ENCODE measurements at places on chromosomes 5 and 9.

DNA sequence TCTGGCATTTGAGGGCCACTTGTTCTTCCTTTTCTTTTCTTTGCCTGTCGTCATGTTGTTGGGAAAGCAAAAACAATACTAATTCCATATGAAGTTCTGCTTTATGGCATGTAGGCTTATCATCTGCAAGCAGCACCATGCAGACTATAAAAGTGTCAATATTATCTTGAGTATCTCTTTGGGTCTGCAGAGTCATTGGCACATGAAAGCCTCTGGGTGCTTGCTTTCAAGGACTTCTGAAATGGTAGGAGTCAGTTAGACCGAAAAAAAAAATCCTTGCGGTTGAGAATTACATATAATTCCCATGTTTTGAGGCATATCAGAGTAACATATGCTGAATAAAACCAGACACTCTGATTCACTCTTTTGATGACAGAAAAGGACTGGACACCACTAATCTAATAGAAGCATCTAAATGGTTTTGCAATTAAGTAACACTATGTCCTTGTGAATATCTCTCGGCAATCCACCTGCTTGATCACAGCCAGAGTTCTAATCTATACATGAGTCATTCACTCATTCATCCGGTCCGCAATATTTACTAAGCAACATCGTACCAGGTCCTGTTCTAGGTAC, 44.4 kb downstream of the GNAQ start:
- no peak for DNase-seq

GRCh38 chr5:143147383-143147782, 256.1 kb downstream of the NR3C1 start:
- no peak for DNase-seq

DNA sequence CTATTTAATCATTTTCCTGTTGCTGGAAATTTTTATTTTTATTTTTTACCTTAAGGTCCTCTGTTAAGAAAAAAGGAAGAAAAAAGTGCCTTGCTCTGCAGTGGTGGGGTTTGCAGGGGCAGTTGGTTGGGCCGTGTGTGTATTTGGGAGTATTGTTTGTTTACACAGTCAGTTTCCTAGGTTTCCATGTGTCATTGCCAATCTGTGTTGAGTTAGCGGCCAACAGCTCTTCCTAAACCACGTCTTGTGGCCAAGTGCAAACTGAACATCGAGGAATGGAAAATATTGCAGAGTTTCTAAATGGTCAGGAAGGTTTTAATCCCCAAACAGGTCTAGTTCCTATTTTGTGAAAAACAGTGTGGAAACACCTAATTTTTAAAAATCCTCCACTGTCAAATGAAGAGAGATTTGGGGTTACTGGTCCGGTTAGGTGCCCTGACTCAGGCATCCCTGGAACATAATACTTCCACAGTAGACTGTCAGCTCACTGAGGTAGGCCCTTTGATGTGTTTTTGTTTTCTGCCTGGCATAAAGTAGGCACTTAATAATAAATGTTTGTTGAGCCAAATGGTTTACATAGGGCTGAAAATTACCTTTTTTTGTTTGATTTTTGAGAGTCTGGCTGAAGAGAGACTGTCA, 37.0 kb downstream of the MAMDC2 start:
- DNase-seq: no peak

DNA sequence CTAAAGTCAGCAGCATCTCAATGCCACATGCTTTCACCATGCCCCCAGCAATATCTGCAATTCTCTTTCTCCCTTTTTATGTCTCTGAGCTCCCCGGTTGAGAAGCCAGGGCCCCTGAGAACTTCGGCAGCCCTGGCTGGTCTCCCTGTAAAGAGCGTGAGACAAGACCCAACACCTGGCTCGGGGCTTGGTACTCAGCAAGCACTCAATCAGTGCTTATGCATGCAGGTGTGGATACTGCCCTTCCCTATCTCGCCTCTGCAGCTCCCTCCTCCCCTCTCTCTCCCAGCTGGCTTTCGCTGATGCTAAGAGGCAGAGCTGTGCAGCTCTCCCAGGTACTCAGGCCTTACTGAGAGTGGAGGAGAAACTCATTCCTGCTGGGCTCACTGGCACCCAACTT, 41.7 kb upstream of the AKNA start:
- DNase-seq: no peak

- DNase-seq: no peak
These were observed 573.9 kb downstream of the KIF4B start for GRCh38 chr5:155587458-155587857.

- no peak for DNase-seq
These were observed 60.2 kb upstream of the UBTD2 start for GRCh38 chr5:172343741-172344140.

DNA sequence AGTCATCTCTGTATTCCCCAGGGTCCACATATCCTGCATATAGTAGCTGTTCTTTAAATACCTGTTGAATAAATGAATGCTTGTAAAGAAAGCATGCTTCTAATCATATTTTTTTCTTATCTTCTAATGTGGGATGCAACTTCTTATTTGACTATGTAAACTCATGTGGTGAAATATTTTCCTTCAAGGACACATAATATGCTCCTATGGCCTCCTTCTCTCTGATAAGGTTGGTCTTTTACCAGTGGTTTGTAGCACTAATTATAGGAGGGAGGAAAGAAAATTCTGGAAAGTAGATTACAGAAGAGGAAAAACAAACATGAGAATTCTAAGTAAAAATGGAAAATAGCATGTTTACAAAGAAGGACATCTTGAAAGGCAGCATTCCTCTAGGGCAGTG, 28.6 kb upstream of the C5orf63 start:
- DNase-seq: no peak

- DNase-seq: no peak
These were observed 1.4 kb downstream of the PCDHA13 start for GRCh38 chr5:140883373-140883772.

DNA sequence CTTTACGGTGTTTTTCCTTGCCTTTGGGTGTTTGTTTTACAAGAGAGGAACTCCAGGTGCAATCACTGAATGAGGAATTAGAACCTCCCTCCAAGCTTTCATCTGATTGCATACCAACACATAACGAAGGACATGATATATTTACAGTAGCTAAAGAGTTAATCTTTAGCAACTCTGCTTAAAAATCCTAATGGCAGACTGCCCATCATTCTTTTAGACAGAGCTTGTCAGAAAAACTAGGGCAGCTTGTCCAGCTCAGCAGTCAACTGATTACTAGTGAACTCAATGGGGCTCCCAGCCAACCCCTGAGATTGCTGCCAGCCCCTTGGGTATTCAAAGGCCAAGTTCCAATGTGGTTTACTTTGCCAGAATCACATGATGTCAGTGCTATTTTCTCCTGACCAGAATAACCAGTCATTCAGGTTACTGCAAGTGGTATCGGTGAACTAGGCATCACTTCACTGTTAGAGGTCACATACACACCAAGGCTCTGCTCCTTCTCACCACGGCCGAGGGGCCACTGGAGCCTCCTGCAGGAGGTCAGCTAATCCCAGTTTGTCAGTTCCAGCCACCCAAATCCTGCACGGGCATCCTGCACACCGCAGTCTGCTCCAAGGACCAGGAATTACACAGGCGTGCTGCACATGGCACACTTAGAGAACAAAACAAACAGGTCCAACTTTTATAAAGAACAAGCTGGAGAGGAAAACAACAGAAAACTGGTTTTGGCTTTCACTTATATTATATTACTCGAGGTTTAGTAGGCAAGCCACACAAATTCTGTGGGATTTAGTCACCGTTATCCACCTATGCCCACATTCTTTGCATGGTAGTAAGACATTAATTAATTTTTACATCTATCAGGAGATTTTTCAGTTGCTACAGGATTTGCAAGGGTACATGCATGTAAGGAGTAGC, 62.5 kb downstream of the NFIB start:
- no peak for DNase-seq

GRCh38 chr5:143208781-143209510, 194.5 kb downstream of the NR3C1 start:
- no peak for DNase-seq

DNA sequence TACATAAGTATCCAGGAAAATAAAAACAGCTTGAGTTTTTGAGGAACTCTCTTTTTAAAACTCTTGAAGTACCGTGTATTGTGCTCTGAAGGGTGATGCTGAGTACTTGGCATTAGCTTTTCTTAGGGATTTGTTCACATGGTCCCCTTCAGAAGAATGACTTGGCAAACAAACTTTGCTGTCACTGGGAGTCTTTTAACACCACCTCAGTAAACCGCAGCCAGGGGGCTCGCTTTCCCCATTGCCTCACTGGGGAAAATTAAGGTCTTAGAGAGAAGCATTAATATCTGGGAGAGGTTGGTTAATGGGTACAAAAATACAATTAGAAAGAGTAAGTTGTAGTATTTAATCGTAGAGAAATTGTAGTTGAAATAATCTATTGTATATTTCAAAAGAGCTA, 105.9 kb upstream of the DAP start:
- no peak for DNase-seq

GRCh38 chr9:137007108-137007815, 10.9 kb upstream of the CLIC3 start:
- DNase-seq: no peak

DNA sequence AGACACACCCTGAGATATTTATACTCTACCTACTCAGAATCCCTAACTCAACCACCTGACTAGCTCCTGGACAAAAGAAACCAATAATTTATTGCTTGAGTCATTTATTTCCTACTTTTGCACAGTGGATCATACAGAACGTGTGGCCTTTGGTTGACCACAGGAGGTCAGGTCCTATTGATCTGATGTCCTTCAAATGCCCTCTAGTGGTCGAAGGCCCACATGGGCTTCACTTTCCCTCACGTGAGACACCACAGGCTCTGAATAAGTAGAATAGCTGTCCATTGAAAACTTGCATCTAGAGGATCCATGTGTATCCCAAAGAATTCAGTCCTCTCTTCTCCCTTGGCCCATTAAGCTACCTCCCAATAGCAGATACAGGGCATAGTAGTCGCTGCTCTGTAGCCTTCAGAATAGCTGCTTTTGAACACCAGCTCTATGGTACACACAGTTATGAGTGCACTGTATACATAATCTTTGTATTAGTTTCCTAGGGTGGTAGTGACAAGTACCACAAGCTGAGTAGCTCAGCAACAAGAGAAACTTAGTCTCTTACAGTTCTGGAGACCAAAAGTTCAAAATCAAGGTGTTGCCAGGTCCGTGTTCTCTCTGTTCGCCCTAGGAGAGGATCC, 177.6 kb upstream of the SMARCA2 start:
- DNase-seq: no peak

DNA sequence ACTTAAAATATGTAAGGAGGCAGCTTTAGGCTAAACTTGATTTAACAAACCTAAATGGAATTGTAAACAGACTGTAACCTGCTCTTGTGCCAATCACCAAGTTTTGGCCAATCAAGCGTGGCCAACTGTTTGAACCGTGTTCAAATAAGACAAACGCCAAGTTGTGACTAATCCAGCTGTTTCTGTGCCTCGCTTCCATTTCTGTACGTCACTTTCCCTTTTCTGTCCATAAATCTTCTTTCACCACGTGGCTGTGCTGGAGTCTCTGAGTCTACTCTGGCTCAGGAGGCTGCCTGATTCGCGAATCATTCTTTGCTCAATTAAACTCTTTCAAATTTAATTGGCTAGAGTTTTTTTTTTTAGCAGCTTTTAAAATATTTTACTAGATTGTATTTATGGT, 71.3 kb downstream of the LIX1 start:
- DNase-seq: no peak

- no peak for DNase-seq
These were observed 7.2 kb upstream of the ABLIM3 start for GRCh38 chr5:149133795-149134777.

DNA sequence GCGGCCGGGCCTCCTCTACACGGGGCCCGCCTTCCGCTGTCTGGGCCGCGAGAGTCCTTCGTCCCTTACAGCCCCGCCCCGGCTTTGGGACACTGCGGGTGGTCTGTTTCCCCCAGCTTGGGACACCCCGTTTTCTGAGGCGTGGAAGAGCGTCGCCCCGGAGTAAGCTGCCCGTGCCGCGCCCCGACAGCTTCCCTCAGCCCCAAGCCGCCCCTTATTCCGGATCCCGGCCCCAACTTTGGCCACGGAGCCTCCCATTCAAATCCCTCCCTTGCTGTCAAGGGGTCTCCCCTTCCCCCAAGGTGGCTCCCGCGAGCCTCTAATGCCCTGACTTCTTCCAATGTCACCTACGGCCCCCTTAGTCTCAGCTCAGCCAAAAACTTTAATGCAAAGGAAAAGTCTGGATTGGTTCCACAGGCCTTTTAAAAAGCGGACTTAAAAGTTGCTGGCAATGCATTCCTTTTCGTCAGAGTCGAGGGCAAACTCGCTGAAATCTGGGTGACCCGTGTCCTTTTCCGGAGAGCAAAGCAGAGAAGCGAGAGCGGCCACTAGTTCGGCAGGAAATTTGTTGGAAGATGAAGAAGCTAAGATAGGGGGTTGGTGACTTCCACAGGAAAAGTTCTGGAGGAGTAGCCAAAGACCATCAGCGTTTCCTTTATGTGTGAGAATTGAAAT, 19.8 kb downstream of the EXOSC2 start:
- no peak for DNase-seq

DNA sequence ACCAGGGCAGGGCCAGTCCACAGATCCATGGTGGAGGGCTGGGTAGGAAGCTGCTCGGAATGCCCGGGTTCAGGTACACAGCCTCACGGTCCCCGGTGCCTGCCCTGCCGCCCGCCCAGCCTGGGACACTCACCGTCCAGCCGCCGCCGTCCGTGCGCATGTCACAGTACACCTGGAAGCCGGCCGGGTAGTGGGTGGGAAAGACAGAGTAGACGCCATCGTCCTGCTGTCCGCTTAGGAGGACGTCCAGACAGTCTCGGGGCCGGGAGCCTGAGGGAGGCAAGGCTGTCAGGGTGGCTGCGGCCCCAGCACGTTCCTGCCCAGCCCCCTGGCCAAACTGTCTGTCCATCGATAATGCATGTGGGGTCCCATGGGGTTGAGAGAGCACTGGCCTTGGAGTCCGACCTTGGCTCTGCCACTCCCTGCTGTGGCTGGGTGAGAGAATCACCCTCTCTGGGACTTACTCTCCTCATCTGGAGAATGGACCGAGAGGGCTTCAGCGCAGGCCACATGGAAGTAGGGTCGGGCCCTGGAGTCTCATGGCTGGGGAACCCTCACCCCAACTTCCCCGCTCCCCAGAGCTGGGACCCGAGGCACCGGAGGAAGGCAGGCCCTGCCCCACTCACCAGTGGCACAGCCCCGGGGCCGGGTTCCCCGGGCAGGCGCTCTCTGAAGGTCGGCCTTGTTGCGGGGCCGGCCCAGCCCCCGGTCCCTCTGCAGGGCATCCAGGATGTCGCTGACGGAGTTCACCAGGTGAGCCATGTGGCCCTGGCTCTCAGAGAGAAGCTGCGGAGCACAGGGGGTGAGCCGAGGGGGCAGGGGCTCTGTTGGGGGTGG, 15.2 kb downstream of the FIBCD1 start:
- DNase-seq: no peak

- no peak for DNase-seq
These were observed 299.7 kb downstream of the NFIB start for GRCh38 chr9:14014218-14014617.

- no peak for DNase-seq
These were observed 6.4 kb upstream of the ST6GALNAC6 start for GRCh38 chr9:127905788-127906191.

GRCh38 chr5:168681556-168682183, 102.5 kb upstream of the PANK3 start:
- no peak for DNase-seq

DNA sequence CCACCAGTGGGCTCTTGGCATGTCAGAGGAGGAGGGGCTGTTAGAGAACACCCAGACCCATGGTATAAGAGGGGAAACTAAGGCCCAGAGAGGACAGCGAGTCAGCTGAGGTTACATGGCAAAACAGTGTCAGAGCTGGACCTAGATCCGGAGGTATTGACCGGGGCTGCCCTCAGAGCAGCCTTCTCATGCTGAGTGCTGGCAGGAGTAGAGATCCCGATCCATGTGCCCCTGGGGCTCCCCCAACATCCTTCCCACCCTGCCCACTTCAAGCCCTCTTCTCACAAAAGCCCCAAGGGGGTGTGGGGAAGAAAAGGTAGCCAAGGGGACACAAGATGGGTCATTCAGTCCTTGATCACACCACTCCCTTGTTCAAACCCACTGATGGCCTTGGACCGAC, 19.9 kb downstream of the CSF1R start:
- no peak for DNase-seq
